ENCODE measurements at places on chromosomes 5 and 9.

- no peak for DNase-seq
Measured at GRCh38 chr9:38018958-38019602, 49.9 kb downstream of the SHB start.

GRCh38 chr9:88749420-88749819, 214.4 kb downstream of the NXNL2 start:
- DNase-seq = no peak

- DNase-seq = peak; percentile 31
Measured at GRCh38 chr9:91727316-91727861, 222.6 kb downstream of the ROR2 start.

GRCh38 chr9:7988644-7989280, 189.2 kb upstream of the DMAC1 start:
- DNase-seq = no peak

DNA sequence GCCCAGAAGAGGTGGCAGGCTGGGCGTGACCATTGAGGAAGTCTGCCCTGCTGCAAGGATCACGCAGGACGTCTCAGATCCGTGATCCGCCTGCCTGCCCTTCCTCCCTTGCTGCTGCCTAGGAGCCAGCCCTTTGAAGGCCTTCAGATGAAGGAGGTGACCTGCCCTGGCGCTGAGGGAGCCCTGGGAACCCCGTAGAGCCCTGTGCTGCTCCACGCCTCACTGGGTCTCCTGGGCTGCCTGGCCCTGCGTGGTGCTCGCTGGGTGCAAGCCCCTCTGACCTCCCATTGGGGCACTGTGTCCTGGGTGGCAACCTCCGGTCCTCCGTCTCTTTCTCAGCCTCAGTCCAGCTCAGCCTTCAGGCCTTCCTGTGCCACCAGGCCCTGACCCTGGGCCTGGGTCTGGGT, 295.3 kb upstream of the IRX4 start:
- no peak for DNase-seq

DNA sequence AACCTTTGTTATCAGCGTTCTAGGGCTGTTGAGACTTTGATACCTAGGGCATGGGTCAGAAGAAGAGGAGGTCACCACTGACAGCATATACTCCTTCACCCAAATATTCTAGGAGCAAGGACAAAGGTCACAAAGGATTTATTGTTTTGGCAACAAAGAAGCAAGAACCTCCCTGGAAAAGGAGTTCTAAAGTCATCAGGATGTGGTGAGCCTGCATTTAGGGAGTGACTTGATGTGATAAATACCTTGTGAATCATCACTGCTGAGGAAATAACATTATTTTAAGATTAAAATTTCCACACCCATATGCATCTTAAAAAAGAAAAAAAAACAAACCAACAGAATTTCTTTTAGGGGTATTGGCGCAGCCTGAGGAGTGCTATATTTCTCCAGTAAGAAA, 13.9 kb downstream of the IFNA1 start:
- no peak for DNase-seq

DNA sequence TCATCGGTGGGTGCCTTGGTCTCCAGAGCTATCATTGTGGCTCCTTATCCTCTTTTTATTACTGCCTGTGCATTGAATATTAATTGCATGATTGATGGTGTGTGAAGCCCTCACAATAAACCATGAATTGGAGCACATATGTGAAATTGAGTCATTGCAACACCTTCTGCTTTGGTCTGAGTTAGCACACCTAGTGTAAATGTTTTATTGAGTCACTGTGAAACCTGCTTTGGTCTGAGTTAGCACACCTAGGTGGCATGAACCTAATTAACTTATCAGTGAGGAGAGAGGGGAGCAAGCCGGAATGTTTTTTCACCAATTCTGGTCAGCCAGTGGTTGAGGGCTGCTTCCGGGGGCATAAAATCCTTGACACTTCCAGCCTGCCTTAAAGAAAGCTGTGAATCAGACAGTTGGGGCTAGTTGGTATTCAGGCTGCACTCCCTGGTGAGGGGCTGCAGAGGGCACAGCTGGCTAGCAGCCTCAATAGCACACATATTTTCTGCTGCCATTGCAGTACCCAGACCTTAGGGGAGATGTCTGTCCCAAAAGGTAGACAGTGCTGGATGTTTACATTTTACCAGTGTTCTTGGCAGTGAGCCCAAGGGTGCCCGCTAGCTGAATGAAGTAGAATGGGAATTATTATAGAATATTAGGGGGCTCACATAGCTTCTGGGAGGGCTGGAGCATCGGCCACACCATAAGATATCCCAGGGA, 76.5 kb upstream of the GOLM1 start:
- DNase-seq = no peak

- no peak for DNase-seq
Measured at GRCh38 chr9:125969868-125970267, 222.7 kb downstream of the PBX3 start.

GRCh38 chr5:169805937-169806700, 169.0 kb downstream of the DOCK2 start:
- DNase-seq = no peak

GRCh38 chr5:108326982-108327381, 54.9 kb downstream of the FBXL17 start:
- no peak for DNase-seq

GRCh38 chr5:91383956-91384300, 811 bp upstream of the ARRDC3 start:
- DNase-seq = no peak

DNA sequence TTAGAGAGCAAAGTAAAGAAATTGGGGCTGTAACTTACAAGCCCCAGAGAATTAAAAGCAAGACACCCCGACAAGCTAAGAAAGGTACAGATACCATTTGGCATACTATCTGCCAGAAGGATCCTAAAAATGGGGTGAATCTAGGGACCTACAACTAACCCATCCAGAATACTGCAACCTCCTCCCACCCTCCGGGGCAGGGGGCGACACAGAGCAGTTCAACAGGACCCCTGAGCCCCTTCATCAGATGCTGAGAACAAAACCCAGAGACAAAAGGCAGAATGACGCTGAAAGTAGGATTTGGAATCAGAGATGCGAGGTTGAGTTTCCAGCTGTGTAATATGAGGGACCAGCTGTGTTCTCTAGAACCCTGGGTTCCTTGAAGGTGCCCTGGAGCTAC, 71.2 kb downstream of the EPB41L4B start:
- DNase-seq = no peak

DNA sequence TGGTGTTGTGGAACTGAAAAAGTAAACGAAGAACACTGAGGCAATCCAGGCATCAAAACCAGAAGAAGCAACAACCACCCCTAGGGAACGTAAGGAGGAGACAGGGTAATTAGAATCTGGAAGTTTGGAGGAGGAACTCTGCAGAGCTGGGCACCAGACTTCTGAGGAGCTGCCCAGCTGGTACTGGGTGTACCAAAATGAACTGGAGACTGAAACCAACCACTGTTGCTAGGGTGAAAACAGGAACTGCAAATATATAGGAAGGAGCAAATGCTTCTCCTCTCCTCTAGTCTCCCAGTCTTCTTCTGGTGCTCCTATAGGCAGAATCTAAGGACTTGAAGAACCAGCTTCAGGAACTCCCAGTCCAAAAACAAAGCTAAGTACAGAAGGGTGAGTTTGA, 189.8 kb downstream of the ELAVL2 start:
- no peak for DNase-seq

DNA sequence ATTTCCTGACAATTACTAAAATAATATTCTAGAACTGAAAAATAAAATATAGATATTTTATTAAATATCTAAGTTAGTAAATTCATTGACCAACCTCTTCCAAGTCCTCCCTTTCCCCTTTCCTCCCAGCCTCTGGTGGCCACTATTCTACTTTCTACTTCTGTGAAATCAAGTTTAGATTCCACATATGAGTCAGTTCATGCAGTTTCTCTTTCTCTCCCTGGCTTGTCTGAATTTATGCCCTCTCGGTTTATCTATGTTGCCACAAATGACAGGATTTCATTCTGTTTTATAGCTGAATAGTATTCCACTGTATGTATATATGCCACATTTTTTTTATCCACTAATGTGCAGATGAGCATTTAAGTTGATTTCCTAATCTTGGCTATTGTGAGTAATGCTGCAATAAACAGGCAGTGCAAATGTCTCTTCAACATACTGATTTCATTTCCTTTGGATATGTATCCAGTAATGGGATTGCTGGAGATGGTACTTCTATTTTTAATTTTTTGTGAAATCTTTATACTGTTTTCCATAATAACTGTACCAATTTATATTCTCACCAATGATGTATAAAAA, 52.3 kb downstream of the WDR36 start:
- no peak for DNase-seq

- DNase-seq = no peak
Measured at GRCh38 chr9:98187926-98188325, 4.5 kb downstream of the CORO2A start.

GRCh38 chr5:7902201-7902600, 33.3 kb downstream of the MTRR start:
- no peak for DNase-seq

DNA sequence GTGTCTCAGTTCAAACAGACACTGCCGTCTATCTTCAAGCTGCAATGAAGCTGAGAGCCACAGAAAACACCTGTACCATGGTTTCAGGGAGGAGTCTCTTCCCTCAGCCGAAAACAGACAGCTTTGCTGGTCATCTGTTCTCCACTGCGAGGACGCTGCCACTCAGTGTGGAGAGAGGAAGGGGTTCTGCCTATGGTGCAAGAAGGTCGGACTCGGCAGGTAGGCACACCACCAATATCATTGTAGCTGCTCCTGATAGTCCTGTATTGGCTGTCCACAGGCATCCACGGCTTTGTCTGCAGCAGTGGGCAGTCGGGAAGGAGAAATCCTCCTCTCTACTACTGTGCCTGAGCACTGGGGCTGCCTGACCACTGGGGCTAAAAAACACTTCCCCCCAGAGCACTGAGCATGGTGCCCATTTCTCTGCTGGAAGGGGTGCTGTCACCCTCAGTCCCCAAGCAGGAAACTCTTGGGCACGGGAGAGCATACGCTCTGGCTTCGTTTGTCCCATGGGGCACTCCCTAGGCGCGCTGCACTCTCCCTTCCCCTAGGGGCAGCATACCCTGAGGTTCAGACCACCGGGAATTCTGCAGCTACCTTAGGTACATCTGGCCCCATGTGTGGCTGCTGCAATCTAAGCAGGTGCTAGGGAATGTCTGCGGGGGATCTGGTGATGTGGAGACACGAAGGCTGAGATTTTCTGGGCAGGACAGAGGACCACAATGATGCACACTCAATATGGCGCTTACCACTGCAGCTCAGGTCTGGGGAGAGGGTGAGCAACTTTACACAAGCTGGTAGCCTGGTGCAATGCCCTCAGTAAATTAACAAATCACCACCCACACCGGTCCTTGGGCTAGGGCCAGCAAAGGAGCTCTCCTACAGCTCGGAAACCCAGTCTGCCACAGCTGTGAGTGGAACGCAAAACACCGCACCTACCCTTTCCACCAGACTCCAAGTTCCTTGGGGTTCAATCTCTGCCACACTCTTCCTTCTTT, 880.9 kb upstream of the SEMA6A start:
- no peak for DNase-seq

- DNase-seq = no peak
Measured at GRCh38 chr5:154686490-154686889, 68.7 kb upstream of the LARP1 start.

- DNase-seq = no peak
Measured at GRCh38 chr5:130287438-130287837, 383.2 kb downstream of the CHSY3 start.

DNA sequence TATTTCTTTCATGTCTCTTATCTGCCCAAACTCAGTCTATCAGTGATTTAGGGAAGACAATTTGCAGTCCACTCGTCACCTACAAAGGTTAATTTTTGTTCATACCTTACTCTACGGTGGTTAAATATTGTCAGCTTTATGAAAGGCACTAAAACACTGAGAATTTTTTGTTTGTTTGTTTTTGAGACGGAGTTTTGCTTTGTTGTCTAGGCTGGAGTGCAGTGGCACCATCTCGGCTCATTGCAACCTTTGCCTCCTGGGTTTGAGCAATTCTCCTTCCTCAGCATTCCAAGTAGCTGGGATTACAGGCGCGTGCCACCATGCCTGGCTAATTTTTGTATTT, 26.4 kb upstream of the TXN start:
- DNase-seq = no peak

DNA sequence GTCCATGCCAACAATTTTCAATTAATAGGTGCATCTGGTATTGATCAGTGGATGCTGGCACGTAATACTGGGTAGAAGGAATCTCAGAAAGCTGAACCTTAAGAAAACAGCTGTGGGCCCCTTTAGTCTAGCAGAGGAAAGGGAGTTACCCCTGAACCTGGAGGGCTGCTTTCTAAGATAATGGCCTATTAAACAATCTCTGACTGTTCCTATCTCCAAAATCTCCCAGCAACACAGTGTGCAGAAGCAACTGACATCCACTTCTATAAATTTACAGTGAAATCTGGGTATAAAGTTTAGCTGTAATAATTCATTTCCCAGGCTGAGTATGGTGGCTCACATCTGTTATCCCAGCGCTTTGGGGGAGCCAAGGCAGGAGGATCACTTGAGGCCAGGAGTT, 198.8 kb downstream of the MAPKAP1 start:
- no peak for DNase-seq

GRCh38 chr9:87245271-87245670, 252.4 kb upstream of the DAPK1 start:
- DNase-seq = no peak

DNA sequence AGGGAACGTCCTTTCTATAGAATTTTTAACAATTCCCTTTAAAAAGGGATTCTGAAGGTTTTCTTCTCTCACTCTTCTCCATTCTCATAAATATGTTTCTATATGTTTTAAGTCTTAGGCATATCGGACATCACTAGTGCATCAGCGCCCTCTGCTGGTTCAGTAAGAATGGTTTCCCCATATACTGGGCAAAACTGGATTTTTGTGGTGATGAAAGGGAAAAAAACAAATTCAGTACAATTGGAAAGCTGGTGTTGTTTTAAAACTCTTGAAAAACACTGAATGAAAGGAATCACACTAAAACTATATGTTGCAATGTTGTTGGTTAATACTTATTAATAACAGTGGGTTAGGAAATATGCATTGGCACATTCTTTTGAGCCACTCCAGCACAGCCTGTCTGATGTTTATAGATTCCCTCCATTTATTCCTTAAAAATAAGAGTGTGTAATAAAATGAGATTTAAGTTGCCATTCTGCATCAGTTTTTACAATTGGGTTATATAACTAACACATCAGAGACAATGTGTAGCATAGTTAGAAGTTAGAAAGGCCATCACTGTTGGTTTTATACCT, 15.8 kb downstream of the CWC27 start:
- DNase-seq = peak; percentile 33

GRCh38 chr5:107639990-107640389, 30.7 kb downstream of the EFNA5 start:
- DNase-seq = no peak

- no peak for DNase-seq
Measured at GRCh38 chr5:159797261-159797970, 118.9 kb upstream of the ADRA1B start.

- DNase-seq = no peak
Measured at GRCh38 chr9:129929496-129930125, 94.4 kb downstream of the USP20 start.

DNA sequence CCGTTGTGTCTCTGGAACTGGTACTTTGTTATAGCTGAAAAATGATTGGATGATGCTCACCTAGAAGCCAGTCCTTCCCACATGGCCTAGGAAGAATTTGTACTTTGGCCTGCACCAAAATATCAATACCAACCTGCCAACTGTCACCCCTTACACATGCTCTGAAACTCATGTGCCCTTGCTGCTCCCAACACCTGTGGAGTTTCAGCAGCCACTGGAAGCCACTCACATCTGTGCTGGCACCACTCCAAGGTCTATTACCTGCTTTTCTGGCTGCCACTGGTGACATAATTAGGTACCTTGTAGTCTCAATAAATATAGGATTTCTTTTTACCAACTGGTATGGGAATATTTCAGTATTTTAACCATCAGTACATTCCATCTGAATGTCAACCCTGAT, 363.6 kb downstream of the SH3GL2 start:
- no peak for DNase-seq

GRCh38 chr9:129988607-129989361, 54.2 kb downstream of the FNBP1 start:
- DNase-seq = no peak
